ENCODE measurements at places on chromosomes 13 and 19.

DNA sequence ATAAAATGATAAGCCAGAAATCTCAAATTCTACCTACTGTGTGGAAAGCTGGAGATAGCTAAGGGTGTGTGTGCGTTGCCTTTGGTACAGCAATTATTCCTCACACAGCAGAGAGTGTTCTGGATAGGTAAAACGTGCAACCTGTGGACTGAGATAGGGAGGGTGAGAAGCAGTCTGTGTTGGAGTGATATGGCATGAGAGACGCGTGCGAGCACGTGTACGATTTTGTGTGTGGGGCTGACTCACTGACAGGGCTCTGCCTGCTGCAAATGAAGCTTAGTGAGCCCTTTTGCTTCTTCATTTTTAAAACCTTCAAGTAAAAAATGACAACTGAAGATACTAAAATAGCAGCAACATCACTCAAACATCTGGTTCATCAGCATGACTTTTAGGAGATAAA lies 35.7 kb upstream of the SLC10A2 start:
- no peak for DNase-seq

DNA sequence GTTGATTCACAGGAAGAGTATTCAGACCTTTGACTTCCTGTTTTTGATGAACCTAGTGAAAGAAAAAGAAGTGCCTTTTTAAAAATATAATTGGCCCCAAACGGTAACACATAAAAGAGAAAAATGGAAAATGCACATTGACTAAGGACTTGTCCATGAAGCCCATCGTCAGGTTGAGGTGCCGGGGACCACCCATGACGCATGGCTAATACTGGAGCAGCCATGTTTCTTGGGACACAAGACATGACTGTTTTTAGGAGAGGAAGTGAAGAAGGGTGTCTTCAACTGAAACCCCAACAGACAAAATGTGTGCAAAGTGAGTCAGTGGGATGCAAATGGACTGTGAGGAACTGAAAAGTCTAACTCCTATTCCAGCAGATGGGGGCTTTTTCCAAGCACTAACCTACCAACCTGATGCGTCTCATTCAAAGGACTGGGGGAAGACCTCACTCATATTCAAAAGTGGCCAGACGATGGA lies 459.4 kb downstream of the FOXO1 start:
- no peak for DNase-seq

GRCh38 chr19:13190781-13191540 lies 40.8 kb downstream of the IER2 start:
- no peak for DNase-seq

- DNase-seq, result no peak
Observed at GRCh38 chr13:97880311-97880675, 73.2 kb upstream of the IPO5 start.

GRCh38 chr13:78045916-78046315 lies 127.3 kb upstream of the EDNRB start:
- DNase-seq, result no peak

DNA sequence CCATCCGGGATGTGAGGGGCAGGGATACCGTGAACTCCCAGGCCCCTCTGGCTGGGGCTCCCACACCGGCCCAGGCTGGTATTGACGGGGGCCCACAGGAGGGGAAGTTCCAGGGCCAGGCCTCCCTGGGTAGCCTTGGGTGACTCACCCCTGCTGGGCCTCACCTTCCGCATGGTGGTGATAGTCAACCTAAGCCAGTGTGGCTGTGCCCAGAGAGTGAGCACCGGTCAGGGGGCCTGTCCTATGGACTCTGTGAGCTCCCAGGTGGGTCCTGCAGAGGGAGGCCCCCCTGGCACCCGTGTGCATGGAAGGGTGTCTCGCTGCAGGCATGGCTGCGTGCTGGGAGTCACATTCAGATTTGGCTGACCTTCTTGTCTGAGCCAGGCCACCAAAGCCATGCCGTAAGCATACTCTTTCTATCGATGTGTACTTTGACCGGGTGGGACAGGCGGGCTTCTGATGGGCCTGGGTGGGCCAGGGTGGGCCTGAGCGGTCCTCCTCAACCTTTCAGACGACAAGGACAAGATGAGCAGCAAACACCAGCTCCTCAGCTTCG lies 27.6 kb downstream of the DHX34 start:
- DNase-seq, result no peak

- no peak for DNase-seq
Observed at GRCh38 chr19:4795400-4795799, 3.9 kb downstream of the FEM1A start.

GRCh38 chr13:39825886-39826285 lies 170.4 kb downstream of the COG6 start:
- DNase-seq, result no peak

GRCh38 chr13:26422036-26422435 lies 135.4 kb upstream of the WASF3 start:
- no peak for DNase-seq

- DNase-seq, result no peak
Observed at GRCh38 chr19:5686326-5686646, 3.8 kb upstream of the RPL36 start.

DNA sequence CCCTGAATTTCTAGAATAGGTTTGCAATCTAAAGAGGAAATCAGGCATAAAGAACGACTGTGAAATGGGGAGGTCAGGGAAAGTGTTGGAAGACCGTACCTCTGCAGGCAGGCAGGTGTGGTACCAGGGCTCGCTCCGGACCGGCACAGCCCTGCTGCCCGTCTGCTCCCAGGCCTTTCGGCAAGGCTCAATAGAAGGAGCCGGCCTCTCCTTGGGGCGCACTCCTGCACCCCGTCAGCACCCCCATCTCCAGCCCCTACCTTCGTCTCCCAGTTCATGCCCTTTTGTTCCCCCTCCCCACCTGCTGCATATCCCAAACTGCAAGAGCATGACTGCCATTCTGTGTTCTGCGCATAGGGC lies 139.8 kb upstream of the SOX1 start:
- no peak for DNase-seq

GRCh38 chr13:65499256-65499655 lies 1730.9 kb downstream of the PCDH9 start:
- DNase-seq, result no peak

DNA sequence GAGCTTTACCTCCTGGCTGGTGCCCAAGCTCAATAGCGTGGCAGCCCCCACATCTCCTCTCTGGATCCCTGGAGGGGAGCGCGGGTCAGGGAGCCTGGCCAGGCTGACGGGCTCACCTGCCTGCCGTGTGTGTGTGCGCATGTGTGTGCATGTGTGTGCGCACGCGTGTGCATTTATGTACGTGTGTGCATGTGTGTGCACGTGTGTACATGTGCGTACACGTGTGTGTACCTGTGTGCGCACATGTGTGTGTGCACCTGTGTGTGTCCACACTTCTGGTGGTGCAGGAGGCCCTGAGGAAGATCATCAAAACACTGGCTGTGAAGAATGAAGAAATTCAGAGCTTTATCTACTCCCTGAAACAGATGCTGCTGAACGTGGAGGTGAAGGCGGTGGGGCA lies 1.3 kb downstream of the FSD1 start:
- no peak for DNase-seq

GRCh38 chr13:112574416-112574815 lies 13.5 kb downstream of the TUBGCP3 start:
- no peak for DNase-seq

DNA sequence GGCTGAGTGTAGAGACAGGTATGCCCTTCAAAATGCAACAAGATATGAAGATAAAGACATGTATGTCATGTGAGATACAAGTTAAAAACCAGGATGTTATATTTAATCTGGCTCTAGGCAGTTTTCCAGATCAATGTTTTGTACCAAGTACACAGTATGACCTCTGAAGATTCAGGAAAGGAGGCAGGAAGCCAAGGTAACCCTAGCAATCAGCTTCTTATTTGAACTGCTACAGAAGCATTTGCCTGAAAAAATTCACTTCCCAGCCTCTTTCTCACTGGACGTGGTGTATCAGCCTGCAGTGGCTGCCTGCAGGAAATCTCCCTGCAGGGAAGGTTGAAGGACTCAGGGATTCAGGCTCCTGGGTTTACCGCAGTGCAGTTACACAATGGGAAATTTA lies 24.1 kb downstream of the OLFM4 start:
- no peak for DNase-seq

- no peak for DNase-seq
Observed at GRCh38 chr19:8476524-8476923, 25.9 kb downstream of the PRAM1 start.

DNA sequence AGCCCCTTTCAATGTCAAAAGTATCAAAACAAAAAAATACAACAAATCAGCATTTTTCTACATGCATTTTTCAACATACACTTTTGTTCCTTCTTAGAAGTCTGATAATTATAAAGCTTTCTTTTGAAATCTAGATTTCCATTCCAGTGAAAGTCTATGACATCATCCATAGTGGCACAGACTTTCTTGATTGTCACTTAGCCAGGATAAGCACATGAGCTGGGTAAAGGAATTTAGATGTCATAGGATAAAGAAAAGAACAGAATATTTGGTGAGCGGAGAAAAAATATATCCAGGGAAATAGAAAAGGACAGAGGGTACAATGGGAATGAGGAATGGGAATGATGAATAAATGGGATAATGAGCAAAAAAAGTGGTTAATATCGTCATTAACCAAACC lies 15.1 kb upstream of the TRPC4 start:
- DNase-seq, result no peak

DNA sequence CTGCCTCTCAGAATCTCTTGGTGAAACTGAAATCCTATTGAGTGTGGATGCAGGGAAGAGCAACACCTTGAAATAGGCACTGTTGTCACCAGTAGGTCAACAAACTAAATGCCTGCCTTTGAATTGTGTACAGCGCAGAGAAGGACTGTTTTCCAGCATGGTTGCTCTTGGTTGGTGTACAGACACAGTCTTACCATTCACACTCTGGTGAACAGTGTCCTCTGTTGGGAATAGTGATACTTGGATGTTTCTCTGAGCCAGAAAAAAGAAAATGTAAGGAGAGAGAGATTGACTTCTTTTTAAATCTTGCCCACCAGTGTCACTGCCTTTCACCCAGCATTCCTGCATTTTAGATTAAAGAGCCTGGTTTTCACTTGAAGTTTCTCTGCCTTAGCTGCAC lies 179.7 kb downstream of the STK24 start:
- no peak for DNase-seq

- no peak for DNase-seq
Observed at GRCh38 chr13:64066711-64067110, 2651.1 kb upstream of the PCDH20 start.

DNA sequence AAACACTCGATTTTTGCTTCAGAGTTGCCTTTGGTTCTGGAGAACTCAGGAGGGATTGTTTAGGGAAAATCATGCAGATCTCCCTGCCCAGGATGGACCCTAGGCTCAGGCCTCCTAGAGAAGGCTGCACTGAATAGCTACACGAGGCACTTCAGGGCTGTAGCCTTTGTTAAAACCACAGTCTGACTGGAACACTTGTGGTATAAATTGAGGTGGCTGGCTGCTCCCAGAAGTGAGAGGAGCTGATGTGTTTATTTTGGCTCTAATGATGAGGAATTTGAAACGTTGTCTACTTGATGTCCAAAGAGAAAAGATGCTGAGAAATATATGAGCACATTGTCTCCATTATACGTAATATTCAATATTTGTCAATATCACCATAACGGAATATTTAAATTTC lies 762.1 kb upstream of the ARGLU1 start:
- no peak for DNase-seq

DNA sequence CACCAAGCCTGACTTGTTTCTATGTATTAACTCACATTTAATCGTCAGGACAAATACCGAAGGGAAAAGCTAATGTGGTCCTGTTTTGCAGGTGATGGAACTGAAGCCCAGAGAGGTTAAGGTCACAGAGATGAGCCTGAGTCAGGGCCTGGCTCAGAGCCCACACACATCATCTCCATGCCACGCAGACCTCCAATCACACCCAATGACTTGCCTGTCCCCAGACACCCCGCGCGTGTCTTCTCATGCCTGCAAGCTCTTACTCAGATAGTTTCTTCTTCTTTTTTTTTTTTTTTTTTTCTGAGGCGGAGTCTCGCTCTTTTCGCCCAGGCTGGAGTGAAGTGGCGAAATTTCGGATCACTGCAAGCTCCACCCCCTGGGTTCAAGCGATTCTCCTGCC lies 16.4 kb downstream of the SIX5 start:
- DNase-seq, result no peak

DNA sequence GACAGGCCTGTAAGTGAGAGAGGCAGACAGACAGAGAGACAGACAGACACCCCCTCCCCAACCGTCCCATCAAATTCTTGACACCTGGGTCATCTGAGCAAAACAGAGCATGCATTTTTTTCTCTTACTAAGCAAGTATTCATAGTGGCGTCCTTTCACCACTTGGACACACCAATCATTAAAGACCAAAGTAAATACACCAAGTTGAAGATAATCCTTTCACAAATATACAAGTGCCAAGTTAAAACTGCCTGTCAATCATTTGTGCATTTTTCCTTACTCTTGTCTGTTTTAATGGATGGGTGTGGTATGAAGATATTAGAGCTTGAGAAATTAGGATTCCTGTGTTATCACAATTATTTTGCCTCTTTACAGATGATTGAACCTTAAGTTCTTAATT lies 337.3 kb downstream of the ATP8A2 start:
- no peak for DNase-seq

DNA sequence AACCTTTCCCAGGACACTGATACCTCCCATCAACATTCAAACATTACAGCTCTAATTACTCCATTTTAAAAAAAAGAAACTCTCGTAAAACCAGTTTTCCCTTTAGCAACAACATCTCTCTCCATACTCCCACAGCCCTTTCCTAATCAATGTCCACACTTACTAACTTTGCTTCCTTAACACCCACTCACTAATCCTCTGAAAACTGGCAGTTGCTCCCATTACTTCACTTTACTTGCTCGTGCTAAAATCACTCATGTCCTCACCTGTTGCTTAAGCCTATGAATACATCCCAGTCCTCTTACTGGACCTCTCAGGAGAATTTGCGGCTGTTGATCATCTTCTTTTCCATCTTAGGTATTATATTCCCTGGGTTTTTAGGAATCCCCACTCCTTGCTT lies 44.8 kb downstream of the RBM26 start:
- no peak for DNase-seq

- DNase-seq, result no peak
Observed at GRCh38 chr19:15313649-15314279, 18.6 kb downstream of the BRD4 start.

- DNase-seq, result no peak
Observed at GRCh38 chr19:44930088-44930487, 11.9 kb upstream of the APOC4 start.

DNA sequence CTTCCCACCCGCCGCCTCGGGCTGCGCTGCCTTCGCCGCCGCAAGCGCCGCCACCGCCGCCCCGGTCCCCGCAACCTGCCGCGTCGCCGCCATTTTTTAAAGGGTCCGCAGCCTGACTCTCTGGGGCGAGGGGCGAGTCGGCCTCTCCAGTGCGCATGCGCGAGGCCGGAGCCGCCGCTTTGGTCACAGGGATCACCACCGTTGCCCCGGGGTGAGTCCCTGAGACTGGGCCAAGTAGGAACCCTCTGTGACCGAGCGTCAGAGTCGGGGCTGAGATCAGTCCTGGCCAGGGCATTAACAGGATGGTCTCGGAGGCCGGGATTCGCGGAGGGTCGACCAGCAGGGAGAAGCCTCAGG lies 42.6 kb downstream of the ZNF146 start:
- no peak for DNase-seq

GRCh38 chr19:11159598-11160439 lies 4.2 kb upstream of the SPC24 start:
- no peak for DNase-seq

- no peak for DNase-seq
Observed at GRCh38 chr13:30907121-30907861, 1.2 kb downstream of the MEDAG start.

- DNase-seq, result no peak
Observed at GRCh38 chr13:113577881-113578435, 6.6 kb upstream of the TFDP1 start.

GRCh38 chr19:33285441-33285927 lies 16.9 kb downstream of the CEBPA start:
- DNase-seq, result no peak
